Stimulated activated CD4-positive, alpha-beta T cell treated with anti-CD3 and anti-CD28 coated beads, Interleukin-4, amount 100 ng/mL, for 4 hours (primary cell): ENCODE measurements at places on chromosomes 6 and 20.

DNA sequence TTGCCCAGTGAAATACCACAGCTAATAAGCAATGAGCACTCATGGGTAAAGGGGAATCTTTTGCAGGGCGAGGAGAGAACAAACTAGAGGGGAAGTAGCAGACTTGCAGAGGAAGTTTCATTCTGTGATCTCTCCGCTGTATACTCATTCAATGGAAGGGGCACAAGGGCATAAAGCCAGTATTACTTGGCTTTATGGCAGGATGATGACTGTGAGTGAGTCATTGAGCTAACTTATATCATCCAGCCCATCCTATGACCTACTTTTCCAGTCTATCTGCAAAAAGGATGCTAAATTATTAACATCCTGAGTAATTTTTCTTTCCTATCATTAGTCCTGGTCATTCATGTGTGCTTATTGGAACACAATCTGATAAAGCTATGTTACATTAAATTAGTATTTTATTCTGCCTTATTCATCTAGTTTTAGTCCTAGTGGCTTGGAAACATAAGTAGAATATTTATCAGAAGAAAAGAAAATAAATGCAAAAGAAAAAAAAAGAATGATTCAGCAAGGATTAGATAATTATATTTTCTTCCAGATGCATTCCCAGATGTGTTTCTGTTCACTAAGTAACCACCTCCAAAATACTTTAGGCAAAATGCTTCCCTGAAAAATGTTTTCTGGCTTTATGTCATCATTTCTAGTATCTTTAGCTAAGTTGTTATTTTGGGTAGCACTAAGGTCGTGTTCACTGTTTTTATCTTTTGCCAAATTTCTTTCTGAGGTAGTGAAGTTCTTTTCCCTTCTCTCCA, 471.7 kb downstream of the CDKAL1 start:
- no peak for DNase-seq

- no peak for DNase-seq
These were observed 141.7 kb downstream of the RFX6 start for GRCh38 chr6:117018771-117019170.

DNA sequence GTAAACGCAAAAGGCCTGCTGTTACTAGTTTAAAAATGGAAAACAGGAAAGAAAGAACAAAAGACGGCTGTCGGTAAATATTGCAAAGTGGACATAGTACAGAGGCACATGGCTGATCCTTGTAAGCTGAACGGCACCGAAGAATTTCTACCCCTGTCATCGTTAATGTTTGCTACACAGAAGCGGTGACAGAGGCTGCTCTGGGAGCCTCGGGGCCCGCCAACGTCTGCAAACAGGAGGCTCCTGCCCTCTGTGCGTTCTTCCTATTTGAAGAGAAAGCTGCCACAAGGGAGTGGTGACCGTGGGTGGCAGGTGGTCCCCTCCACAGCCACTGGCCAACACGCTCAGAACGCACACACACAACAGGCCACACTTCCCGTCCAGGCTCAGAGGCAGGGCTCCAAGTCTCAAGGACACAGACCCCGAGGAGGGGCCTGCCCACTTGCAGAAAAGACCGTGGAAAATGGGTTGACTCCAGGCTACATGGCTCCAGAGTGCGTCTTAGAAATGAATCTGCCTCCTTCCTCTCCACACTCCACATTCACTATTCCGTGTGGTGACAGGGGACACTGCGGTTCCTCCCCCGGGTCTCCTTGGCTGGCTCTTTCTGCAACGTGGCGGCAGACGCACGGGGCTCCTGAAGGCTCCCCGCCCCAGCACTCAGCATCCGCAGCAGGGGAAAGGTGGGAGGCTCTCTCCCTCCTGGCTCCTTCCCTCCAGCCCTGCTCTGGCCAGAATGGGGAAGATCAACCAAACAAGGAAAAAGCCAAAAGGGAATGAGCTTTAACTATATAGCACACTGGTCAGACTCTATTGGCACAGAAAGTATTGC, 64.5 kb downstream of the GMPR start:
- no peak for DNase-seq

DNA sequence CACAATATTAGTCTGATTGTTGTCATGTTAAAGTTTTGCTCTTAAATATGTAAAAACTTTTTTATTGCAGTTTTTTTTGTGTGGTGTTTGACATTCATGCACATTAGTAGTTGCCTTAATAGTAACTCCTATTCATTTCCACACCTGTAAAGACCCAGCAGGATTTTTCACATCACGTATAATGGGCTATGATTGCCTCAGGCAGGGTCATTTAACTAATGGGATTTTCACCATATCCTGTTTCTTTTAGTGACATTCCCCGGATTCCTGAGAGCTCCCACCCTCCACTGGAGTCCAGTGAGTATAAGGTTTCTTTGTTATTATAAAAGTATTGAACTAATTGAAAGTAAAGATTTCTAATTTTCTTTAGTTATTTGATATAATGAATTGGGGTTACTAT, 359.2 kb downstream of the RIMS1 start:
- DNase-seq: no peak

- DNase-seq: no peak
These were observed 383.3 kb upstream of the CITED2 start for GRCh38 chr6:139757784-139758183.

GRCh38 chr6:29938746-29939508, 3.4 kb upstream of the HLA-A start:
- DNase-seq: no peak

DNA sequence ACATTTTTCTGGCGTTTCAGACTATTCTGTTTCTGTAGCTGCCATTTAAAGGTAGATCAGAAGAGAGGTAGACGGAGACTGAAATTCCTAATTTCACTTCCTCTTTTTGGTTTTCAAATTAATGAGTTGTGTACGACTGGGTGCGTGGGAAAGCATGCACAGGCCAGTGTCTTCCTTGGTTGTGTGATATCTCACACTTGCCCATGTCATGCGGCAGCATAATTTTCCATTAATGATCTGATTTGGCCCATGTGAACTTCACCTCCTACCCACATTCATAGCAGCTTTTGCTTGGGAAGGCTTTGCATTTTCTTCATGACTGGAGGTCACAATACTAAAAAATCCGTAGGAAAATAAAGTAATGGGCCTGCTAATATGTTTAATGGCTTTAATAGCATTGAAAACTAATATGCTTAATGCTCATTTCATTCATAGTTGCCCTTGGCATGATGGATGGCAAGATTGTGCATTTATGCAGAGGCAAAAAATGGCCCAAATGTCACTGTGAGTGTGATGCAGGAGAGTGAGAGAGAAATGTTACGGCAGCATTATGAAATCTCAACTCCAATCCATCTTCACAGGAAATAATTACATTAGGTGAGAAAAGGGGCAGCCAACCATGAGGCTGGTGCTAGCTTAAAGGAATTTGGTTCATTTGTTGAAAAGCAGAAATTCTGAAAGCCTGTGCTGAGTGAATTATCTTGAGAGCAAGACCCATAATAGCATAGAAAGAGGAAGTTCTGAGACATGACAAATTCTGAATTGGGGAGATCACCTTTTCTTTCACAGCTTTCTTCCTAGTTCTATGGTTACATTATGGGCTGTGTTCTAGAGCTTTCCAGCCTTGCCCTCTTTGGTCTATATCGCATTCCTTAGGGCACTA, 69.0 kb upstream of the UST start:
- no peak for DNase-seq

DNA sequence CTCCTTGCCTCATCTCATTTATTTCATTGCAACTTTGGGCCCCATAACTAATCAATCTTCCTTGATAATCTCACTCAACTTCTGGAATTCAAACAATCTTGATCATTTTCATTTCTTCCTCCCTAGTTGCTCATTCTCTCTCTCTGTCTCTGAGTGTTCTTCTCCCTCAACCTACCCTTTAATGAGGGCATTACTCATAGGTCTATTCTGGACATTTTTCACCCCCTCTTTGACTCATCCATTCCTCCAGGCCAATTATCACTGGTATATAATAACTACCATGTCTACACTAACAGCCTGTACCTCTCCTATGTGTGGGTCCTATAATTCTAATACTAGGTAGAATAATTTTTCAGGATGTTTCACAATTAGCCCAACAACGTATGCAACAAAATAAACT, 78.8 kb downstream of the COL21A1 start:
- DNase-seq: no peak

GRCh38 chr6:149015535-149016525, 269.0 kb downstream of the UST start:
- no peak for DNase-seq

GRCh38 chr6:42110683-42111082, 31.7 kb downstream of the C6orf132 start:
- DNase-seq: no peak

GRCh38 chr6:15708231-15708630, 45.4 kb upstream of the DTNBP1 start:
- no peak for DNase-seq

GRCh38 chr6:39381550-39382140, 59.1 kb upstream of the KCNK16 start:
- no peak for DNase-seq

DNA sequence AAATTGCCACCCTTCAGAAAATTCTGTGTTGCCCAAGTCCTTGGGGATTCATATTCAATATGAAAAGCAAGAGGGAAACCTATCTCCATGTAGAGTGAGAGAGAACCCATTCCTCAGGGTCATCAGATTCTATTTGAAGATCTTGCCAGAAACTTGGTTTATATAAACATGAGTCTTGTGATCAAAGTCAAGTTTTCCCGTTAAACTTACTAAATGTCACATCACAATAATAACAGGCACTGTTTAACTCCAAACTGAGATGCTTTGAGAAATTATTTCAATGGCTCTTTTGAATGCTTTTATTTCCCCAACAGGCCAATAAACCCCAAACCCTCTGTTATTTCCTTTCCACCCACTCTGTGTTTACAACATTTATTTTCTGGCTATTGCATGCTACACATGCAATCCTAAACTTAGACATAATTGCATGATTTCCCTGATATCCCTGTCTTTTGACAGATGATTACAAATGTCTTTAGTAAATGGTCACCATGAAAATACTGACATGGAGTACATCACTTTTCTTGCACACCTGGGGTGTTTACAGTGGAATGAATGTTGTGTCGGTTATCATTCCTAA, 31.1 kb upstream of the SSTR4 start:
- DNase-seq: no peak

DNA sequence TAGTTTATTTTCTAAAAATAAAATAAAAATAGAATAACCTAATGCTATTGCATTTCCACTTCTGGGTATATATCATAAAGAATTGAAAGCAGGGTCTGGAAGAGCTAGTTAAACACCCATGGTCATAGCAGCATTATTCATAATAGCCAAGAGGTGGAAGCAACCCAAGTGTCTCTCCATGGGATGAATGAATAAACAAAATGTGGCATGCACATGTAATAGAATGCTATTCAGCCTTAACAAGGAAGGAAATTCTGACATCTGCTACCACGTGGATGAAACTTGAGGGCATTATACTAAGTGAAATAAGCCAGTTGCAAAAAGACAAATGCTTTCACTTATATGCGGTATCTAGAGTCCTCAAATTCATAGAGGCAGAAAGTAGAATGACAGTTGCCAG, 130.8 kb downstream of the TIAM2 start:
- DNase-seq: no peak

GRCh38 chr20:4869290-4870193, 131.8 kb downstream of the SLC23A2 start:
- DNase-seq: no peak

DNA sequence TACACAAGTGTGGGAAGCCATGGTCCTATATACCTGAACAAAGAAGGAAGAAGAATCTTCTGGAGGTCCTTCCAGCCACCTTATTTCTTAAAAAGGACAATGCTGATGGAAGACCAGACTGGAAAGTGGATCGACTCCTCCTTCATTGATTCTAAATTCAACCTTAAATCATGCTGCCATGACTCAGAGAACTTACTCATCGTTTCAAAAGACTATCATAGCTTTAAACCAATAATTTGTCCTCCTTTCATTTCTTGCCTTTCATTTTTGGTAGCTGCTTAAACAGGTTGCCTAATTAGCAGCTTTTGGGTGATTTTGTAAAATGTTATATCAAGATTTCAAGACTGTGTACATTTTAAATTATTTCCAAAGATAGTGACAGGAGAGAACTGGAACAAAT, 60.8 kb downstream of the RTN4IP1 start:
- DNase-seq: no peak

DNA sequence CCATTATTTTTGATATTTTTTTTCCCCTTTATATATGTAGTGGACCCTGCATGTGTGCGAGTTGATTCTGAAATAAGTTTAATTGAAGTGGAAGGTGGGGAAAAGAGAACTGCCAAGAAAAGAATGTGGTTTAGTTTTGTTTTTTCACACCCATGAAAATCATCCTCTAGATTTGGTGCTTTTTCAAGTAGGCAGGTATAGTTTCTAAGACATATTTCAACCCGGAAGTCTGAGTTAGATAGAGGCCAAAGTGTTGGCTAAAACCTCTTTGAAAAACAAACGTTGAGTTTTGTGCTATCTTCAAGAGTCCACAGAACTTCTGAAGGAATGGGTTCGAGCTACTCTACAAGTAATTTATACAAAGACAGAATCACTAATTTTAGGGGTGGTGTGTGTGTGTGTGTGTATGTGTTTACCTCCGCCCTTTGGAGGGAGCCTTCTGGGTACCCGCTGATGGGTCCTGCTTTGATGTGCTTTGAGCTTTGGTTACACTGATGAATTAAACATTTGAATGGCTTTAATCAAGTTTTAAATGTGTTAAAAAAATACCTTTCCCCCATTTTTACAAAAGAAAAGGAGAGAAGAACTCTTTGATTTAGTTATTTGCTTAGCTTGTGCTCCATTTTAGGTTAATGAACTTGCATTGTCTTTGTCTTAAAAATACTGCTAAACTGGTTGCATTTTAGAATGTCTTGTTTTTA, 2.5 kb downstream of the RREB1 start:
- DNase-seq: no peak

- DNase-seq: peak; percentile 86
These were observed at the start of gene RING1 for GRCh38 chr6:33208091-33208967. TSS of gene RING1 (plus strand) at chr6:33208500. CDS start at chr6:33208823, 323 bp downstream.

DNA sequence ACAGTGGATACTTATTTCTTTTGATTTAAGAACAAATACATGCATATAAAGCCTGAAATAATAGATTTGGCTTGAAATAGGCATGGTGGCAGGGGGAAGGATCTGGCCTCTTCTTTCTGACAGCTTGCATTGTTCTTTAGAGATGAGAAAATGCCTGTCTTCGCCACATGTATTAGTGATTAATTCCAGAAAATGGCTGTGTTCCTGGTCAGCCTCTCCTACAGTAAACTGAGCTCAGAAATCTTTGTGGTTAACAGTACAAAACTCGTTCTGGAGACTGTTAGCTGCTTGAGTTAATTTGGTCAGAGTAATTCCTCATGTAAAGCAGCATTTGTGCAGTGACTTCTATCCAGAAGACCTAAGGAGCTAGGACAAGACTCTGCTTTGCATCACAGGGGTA, 151.5 kb downstream of the EYA4 start:
- DNase-seq: no peak

- DNase-seq: no peak
These were observed 953.4 kb downstream of the KIF16B start for GRCh38 chr20:15619816-15620215.

DNA sequence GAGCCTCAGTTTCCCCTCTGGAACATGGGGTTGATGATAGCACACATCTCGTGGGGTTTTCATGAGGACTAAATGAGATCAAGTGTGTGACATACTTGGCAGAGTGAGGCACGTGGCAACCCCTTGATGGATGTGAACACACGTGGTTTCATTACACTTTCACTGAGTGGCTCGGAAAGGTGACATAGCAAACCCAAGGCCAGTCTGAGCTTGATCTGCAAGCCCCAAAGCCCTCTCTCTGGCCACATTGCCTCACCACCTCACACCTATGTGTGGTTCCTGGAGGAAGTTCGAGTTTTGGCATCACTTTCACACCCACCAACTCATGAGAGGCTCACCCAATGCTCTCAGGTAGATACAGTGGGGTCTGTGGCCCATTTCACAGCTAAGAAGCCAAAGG, 60.0 kb downstream of the CPNE5 start:
- DNase-seq: no peak
